ENCODE measurements at places on chromosomes 3 and 15.

DNA sequence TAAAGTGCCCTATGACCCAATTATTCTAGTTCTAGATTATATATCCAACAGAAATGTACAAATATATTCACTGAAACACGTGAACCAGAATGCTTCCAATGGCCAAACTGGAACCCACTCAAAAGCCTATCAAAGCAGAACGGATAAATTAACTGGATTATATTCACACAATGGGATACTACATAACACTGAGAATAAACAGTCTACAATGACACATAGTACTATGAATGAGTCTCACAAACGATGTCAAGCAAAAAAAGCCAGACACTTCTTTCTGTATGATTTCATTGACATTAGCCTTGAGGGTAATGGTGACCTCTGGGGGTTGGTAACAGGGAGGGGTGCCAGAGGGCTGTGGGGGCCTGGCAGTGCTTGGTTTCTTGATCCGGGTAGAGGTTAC is 50.9 kb upstream of the HACD2 start:
- DNase-seq, result no peak

GRCh38 chr15:38401701-38402100 is 52.2 kb upstream of the FAM98B start:
- no peak for DNase-seq

DNA sequence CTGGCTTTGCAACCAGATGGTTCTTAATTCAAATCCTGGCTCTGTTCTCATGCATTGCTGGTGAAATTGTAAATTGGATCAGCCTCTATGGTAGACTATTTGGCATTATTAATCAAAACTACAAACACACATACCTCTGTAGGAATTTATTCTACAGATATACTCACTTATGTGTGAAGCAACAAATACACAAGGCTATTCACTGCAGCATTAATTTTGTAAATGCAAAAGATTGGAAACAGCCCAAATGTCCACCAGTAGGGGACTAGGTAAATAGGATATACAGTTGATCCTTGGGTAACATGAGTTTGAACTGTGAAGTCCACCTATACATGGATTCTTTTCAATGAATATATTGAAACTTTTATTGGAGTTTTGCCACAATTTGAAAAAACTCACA is 29.5 kb upstream of the LCTL start:
- DNase-seq, result no peak

GRCh38 chr3:14253022-14253706 is 74.5 kb downstream of the LSM3 start:
- no peak for DNase-seq

GRCh38 chr3:99134986-99135385 is 233.5 kb upstream of the DCBLD2 start:
- DNase-seq, result no peak

GRCh38 chr3:81437683-81438082 is 323.8 kb downstream of the GBE1 start:
- peak; percentile 80 for DNase-seq

GRCh38 chr3:137217733-137218132 is 259.9 kb downstream of the IL20RB start:
- no peak for DNase-seq

GRCh38 chr3:139975594-139976365 is 40.8 kb downstream of the CLSTN2 start:
- no peak for DNase-seq

- DNase-seq, result no peak
These were observed 13.3 kb downstream of the SEMA3F start for GRCh38 chr3:50168388-50168787.

DNA sequence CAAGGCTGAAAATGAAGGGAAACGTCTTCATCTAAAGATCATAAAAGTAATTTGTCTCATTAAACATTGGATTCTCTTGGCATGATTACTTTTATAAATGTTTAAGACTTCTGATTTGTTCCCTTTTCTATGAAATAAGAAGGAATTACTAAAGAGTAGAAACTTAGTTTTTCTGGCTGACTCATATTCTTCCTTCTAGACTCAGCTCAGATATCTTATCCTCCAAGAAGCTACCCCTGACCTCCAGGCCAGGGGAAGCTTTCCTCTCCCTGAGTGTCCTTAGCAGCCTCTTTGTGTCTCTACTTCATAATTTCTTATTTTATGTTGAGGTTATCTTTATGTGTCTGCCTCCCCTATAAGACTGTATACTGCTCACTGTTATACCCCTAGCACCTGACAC is 291.9 kb upstream of the STT3B start:
- DNase-seq, result no peak

GRCh38 chr3:56825567-56826438 is 24.1 kb upstream of the ARHGEF3 start:
- no peak for DNase-seq

DNA sequence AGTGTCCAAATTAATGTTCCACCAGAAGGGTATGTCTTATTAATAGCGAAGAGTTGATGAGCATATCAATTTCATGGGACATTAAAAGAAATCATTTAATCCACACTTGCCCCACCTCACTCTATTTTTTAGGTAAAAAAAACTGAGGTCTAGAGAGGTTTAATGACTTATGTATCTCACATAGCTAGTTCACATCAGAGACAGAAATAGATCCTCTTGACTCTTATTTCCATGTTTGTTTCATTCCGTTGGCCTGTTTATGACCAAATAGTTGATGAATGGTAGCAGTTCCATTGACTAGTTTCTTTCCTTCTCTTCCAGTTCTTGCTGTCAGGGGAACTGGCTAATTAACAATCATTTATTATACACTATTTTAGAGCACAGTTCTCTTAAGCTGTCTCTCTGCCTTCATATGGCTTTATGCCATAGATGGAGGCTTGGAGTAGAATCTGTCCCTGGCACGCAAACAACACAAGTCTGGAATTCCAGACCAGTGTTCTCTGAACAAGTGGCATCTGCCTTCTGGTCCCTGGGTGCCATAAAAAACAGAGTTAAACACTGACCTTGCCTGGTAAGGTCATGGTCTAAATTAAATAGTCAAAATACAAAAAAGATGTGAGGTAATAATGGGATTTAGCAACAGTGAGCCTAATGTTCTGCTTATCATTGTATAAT is 220.0 kb upstream of the CGNL1 start:
- DNase-seq, result peak; percentile 77
